ENCODE measurements at places on chromosomes 12 and 14. TPM values are rescaled to one million over a fixed set of nuclear protein-coding genes. Genes with fewer than 3 reads are reported as not detected.

Gene ADGRD1
- total RNA-seq, result 0.54 TPM

Gene GUCY2C
- not detected for total RNA-seq

Gene PMCH
- 2.7 TPM for total RNA-seq

Gene CCDC197
- total RNA-seq, result not detected

Gene AKAP3
- total RNA-seq, result 1.4 TPM

Gene SLC5A8
- not detected for total RNA-seq

Gene TMTC1
- 1.6 TPM for total RNA-seq

Gene NEUROD4
- not detected for total RNA-seq

Gene ESRRB
- total RNA-seq, result 0.32 TPM

Gene ATP2A2
- total RNA-seq, result 189 TPM

Gene TBC1D30
- 0.15 TPM for total RNA-seq

Gene TRIM9
- 0.22 TPM for total RNA-seq

Gene CNTN1
- not detected for total RNA-seq

Gene FOXN4
- total RNA-seq, result not detected

Gene FITM1
- 1.1 TPM for total RNA-seq

Gene BRI3BP
- total RNA-seq, result 19.8 TPM

Gene ANKRD52
- 57.8 TPM for total RNA-seq

Gene PIANP
- 0.49 TPM for total RNA-seq

Gene CELA1
- not detected for total RNA-seq

Gene CLEC12A
- 1.7 TPM for total RNA-seq

Gene VRTN
- total RNA-seq, result not detected

Gene SIX6
- total RNA-seq, result not detected

Gene CCDC196
- not detected for total RNA-seq

Gene LTBR
- 0.20 TPM for total RNA-seq
